ENCODE measurements at places on chromosomes 16 and 17.

DNA sequence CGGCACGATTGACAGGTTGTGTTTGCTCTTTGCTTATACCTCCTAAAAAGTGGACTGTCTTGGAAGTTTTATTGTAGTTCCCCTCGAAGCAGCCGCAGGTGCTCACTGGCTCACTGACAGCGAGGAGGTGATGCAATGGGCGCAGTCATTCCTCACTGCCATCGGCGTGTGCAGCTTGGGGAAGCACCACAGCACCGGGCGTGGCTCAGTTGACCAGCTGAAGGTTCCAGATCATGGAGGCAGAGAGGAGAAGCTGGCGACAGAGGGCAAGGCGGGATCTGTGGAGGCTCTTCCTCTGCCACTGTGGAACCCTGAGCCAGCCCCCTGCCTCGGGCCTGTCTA is 72.1 kb upstream of the TNRC6C start:
- no peak for DNase-seq

DNA sequence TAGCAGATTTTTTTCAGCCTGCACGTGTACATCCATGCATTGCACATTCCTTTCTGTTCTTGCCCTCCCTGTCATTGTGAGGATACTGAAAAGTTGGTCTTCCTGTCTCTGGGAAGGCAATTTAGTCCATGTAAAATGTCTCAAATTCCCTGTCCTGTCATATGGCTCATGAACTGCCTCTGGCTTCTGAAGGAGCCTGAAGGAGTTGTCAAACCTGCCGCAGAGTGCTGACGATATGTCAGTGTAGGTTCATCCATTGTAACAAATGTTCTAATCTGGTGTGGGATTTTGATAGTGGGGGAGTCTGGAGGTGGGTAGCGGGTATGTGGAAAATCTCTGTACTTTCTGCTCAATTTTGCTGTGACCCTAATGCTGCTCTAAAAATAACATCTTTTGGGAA is 59.6 kb downstream of the YPEL2 start:
- DNase-seq, result no peak

GRCh38 chr16:64453646-64454045 is 668.2 kb downstream of the CDH11 start:
- DNase-seq, result no peak

DNA sequence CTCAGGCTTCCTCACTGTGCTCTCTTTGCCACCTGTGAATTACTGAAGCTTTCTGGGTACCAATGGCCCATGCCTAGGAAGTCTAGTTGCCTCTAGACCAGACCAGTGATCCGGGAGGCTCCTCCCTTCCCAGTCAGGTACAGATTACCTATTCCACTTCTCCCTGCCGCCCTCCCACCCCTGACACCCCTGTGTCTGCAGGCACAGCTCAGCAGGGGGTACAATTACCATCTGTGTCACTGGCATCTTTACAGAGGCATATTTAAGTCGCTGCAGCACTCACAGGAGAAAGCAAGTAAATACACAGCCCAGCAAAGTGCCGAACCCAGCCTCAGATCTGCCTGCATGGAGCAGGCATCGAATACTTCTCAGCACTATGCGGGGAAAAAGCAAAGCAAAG is 5.3 kb upstream of the WSCD1 start:
- DNase-seq, result no peak

DNA sequence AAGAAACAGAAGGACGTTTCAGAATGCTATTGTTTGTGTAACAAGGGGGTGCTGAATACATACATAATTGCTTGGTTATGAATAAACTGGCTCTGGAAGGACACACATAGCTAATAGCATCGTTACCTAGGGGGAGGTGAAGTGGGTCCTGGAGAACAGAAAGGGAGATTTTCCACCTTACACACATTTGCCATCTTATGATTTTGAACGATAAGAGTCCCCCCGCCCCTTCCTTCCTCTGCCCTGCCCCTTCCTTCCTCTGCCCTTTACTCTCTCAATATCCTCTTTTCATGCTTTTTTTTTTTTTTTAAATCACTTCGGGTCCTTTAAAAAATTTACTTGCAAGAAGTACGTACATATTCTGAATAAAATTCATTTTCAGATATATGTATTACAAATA is 902 bp upstream of the DHRS7B start:
- peak; percentile 70 for DNase-seq

GRCh38 chr17:22704674-22705073 is 1012.4 kb downstream of the KCNJ18 start:
- DNase-seq, result no peak

GRCh38 chr16:73616166-73616753 is 568.3 kb upstream of the ZFHX3 start:
- DNase-seq, result no peak

- DNase-seq, result no peak
Observed at GRCh38 chr16:78092758-78093157, 6.7 kb upstream of the WWOX start.

- DNase-seq, result no peak
Observed at GRCh38 chr17:10091046-10091445, 107.4 kb downstream of the GAS7 start.

DNA sequence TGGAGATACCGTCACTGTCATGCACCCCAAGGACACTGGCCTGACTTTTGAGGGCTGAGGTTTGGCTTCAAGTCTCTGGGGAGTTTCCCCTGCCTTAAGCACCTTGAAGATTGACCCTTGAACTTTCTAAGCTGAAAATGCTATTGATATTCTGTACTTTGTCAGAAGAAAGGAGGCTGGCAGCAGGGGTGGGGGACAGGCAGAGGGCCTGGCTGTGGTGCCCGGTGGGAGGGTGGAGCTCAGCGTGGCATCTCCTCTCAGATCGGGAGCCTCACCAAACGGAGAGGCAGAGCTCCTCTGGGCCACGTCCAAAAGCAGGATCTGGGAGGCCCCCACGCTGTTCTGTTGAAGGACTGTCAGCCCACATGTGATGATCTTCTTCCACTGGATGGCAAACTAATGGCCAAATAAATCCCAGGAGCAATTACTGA is 305.2 kb upstream of the IRX3 start:
- DNase-seq, result no peak

- no peak for DNase-seq
Observed at GRCh38 chr16:69566981-69567680, 1.4 kb downstream of the NFAT5 start.

- peak; percentile 48 for DNase-seq
Observed at GRCh38 chr17:8894673-8895578, 27.5 kb upstream of the PIK3R6 start.

GRCh38 chr16:78962457-78962929 is 638.0 kb downstream of the MAF start:
- no peak for DNase-seq

GRCh38 chr16:35365675-35366074 is 1906.3 kb downstream of the TP53TG3F start:
- no peak for DNase-seq

DNA sequence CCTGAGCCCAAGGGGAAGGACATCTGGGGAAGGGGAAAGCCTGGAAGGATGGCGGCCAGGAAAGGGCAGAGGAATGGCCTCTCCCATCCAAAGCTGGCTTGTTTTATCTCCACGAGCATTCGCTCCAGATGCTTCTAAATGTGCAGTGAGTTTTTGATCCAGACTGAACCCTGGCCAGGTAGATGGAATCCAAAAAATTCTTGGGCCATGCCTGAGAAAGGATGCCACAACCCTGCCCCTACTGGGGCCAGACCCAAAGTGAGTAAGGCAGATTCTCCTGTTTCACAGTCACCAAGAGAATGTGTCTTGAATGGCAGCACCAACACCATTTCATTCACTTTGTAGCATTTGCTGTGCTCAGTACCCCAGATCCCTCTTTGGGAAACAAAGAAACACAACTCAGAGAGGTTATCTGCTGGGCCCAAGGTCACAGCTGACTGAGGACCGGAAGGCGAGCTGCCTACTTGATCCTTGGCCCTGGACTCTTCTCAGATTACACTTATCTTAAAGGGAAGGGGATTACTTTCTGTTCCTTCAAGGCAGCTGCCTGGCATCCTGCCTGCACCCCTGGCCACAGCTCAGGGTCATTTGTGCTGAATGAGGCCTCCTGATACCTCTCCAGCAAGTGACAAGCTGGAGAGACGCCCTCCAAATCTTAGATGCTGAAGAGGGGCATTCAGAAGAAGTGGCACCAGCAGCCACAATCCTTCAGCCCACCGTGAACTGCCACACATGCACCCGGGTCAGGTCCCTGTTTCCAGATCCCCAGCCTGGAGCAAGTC is 3.6 kb downstream of the LRRC75A start:
- DNase-seq, result no peak

- DNase-seq, result no peak
Observed at GRCh38 chr17:56149266-56150036, 3.8 kb upstream of the ANKFN1 start.

- DNase-seq, result no peak
Observed at GRCh38 chr16:82522026-82522425, 104.7 kb upstream of the CDH13 start.

DNA sequence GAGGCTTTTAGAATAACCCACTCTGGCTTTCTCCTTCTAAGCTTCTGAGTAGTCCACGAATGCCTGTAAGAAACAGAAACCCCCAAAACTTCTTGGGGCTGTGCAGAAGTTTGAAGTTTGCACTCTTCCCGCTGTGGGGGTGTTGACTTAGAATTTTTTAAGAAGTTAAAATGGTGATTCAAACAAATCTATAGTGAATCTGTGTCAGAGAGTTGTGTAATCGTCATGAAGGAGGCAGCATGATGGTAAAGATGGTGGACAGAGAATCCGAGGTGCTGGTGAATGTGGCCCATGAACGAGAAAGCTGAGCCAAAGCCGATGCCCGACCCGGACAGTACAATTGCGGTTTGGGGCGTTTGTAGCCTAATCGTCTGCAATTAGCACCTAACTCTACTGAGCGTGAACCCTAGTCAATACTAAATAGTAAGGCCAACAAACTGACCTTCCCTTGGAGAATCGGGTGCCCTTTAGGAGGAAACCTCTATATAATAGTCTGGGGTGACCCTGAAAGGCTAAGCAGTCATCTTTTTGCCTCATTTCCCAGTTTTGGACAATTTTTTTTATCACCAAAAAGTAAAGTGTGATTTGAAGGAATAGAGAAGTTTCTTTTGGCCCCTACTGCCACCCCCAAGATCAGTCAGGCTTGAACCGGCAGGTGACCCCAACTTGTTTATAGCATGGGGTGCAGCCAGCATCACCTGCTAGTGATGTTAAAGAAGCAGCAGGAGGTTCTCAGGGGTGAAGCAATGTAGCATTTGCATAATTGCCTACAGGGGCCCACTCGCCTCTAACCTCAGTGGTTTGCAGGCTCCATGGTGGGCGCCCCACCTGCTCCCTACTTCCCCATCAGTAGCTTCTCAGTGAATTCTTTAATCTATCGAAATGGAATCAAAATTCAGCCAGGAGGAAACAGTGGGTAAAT is 11.2 kb downstream of the IRF8 start:
- no peak for DNase-seq

GRCh38 chr17:54891176-54891821 is 9.4 kb upstream of the TOM1L1 start:
- no peak for DNase-seq

DNA sequence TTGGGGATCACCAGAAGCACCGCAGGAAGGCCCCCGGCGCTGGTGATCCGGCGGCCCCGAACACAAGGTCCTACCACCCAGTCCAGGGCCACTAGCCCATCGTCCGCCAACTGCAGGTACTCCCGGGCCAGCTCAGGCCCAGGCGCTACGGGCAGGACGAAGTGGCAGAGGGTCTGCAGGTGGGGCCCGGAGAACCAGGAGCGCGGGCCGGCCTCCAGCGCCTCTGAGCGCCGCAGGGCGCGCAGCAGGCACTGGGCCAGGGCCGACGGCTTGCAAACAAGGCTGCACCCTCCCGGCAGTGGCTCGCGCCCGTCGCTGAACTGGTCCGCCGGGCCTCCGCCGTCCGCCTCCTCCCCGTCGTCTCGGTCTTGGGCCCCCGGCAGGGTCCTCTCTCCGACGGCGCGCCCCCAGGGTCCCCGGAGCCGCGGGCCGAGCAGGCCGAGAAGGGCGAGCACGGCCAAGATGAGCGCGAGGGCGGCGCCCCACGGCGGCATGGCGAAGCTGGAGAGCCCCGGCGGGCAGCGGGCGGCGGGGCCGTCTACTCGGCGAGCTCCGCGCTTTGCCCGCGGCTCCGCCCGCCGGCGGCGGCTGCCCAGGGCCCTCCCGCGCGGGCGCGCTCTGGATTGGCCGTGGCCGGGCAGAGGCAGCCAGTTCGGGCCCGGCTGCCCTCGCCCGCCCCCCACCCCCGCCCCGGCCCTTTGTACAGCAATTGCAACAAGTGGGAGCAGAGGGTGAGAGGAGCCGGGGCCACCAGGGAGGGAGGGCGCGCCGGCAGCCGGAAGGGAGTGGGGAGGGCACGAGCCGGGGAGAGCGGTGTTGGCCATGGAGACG is at the start of gene ABHD15:
Gene ABHD15, minus strand, starts transcription at position 565 of the 831 bp plus-strand sequence. Its CDS starts 71 bp downstream, at position 494.
- DNase-seq, result peak; percentile 55

DNA sequence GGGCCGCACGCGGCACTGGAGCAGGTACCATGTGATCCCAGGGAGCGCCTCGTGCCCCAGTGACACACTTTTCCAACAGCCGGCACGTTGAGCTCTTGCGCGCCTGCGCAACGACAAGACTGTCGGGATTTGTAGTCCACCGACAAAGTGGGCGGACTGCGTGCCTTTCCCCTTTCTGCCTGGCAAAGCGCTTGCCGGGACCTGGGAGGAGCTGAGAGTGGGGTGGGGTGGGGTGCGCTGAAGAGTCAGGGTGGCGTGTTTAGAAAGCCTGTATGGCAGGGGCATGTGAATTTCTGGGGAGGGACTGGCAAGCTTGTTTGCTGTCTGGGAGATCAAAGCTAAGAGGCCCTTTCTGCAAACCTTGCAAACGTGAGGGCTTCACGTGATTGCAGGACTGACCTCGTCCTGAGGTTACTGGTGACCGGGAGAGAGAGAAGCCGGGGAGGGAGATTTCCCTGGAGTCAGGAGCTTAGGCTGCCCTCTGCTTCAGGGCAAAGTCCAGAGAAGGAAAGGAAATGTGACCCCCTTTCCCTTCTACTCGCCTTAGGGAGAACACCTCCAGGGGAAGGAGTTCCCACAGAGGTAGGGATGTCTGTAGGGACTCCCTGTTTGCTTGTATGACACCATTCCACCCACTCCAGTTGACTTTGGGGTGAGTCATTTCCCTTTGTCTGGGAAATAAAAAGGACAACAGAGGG is 429 bp upstream of the NR1D1 start:
- peak; percentile 86 for DNase-seq

GRCh38 chr17:7712111-7712771 is 5.3 kb upstream of the DNAH2 start:
- DNase-seq, result no peak

- no peak for DNase-seq
Observed at GRCh38 chr17:36892112-36892838, 45.0 kb upstream of the LHX1 start.

- no peak for DNase-seq
Observed at GRCh38 chr17:12421077-12421476, 244.6 kb upstream of the MYOCD start.

DNA sequence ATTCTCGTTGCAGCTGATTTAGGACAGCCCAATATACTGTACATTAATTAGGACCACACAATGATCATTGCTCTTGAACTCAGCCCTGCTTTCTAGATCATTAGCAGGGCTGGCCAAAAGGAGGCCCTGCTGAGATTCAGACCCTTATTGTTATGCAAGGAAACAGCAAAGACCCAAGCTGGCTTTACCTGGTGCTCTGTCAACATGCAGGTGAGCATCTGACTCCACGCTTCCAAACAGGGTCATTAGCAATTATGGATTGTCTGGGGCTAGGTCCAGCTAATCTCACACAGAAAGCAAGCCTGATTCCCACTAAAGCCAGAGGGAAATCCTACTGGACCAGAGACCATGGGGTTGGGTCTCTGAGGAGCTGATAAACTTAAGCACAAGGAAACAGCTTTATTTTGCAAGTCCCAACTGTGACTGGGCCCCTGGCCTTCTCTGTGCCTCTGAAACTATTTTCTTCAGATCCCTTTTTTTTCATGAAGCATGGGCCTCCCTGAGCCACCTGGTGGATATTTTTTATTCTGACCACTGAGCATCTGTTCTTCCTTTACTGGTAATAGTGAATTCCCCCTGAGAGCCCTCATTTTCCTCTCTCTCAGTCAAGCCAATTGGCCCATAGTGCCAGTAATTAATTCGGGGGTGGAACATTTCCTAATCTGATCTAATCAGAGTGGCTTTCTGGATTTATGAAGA is 236.1 kb downstream of the GRIN2A start:
- DNase-seq, result no peak

All from T-cell (primary cell).